Hematopoietic multipotent progenitor cell treated with erythropoietin and hydrocortisone succinate and interleukin-3 and kit ligand, for 6 days (in vitro differentiated cells): ENCODE measurements at places on chromosomes 13 and 19.

- no peak for DNase-seq
Observed at GRCh38 chr13:28492569-28493367, 2.2 kb downstream of the FLT1 start.

GRCh38 chr19:12834976-12835757, 788 bp upstream of the RTBDN start:
- DNase-seq, result peak; percentile 74

GRCh38 chr19:610071-610800, 20.6 kb downstream of the HCN2 start:
- DNase-seq, result peak; percentile 25

DNA sequence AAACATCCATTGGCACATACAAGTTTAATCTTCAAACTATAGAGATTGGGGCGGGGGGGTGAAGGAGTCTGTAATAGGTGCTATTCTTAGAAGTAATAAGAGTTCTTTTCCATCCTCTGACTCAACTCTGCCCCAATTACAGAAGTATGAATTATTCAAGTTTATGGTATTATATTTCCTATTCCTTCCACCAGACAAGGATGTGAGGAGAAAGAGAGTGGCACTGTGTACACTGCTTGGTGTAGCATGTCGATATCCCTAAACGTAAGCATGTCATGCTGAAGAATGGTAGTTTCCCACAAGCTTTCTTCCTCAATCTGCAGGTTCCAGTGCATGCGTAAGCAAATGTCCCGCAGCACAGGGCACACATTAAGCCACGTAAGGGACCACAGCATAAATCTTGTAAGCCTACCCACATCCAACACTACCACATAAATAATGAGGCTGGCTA, 14.1 kb downstream of the BRD4 start:
- DNase-seq, result no peak

DNA sequence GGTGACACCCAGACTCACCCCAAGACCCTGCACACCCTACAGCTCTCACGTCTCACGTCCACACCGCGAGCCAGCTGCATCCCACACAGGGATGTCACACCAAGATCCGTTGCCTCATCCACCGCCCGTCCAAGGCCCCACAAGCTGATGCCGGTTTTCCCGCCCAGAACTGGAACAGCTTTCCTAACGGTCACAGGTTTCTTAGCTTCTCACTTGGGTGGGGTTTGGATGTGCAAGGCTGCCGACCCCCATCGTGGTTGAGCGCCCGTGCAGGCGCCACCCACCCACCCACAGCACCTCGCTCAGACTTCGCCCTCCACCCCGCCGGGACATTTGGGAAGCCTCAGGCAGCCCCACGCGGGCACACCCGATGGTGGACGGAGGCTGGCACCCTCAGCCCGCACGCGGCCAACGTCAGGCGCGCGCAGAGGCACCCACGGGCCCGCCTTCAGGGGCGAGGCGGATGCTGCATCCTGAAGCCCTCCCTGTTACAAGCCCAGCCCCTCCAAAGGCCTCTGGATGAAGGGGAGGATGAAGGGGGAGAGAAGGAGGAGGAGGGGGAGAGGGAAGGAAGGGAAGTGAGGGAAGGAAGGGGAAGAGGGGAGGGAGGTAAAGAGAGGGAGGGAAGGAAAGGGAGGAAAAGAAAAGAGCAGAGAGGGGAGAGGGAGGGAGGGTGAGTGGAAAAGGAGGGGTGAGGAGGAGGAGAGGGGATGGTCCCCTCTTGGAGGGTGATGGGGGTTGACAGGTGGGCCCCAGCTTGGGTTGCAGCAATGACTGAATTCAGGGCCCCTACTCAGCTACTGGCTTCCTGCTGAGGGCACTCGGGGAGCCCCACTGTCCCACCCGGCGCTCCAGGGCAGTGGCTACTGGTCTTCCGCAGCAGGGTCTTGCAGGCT, 12.8 kb downstream of the ONECUT3 start:
- no peak for DNase-seq

DNA sequence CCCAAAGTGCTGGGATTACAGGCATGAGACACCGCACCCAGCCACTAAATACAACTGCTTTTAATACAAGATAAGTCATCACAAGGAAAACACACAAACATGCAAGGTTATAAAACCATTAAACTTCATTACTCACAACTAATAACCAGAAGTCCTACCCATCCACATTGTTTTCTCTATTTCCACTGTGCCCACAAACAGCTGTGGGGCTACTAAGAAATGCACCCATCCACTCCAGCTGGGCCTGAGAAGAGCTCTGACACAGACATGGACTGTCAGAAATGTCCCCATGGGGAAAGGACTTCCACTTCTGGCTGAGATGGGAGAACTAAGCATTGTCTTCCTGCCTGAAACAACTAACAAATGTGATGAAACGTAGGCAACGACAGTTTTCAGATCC, 17.2 kb downstream of the SAFB2 start:
- no peak for DNase-seq

DNA sequence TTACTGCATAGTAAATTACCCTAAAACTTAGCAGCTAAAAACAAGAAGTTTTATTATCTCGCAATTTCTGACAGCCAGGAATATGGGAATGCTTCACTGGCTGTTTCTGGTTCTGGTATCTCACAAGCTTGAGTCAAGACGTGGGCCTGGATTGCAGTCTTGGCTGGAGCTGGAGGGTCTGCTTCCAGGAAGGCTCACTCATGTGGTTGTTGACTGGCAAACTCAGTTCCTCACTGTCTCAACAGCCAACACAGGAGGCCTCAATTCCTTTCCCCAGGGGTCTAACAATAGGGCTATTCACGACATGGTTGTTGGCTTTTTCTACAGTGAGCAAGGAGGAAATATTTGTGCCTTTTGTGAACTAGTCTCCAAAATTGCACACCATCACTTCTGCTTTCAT, 146.3 kb downstream of the GPC5 start:
- no peak for DNase-seq

GRCh38 chr19:46759206-46759605, 13.0 kb upstream of the STRN4 start:
- no peak for DNase-seq

GRCh38 chr19:18013210-18014111, 5.5 kb downstream of the ARRDC2 start:
- DNase-seq, result no peak

DNA sequence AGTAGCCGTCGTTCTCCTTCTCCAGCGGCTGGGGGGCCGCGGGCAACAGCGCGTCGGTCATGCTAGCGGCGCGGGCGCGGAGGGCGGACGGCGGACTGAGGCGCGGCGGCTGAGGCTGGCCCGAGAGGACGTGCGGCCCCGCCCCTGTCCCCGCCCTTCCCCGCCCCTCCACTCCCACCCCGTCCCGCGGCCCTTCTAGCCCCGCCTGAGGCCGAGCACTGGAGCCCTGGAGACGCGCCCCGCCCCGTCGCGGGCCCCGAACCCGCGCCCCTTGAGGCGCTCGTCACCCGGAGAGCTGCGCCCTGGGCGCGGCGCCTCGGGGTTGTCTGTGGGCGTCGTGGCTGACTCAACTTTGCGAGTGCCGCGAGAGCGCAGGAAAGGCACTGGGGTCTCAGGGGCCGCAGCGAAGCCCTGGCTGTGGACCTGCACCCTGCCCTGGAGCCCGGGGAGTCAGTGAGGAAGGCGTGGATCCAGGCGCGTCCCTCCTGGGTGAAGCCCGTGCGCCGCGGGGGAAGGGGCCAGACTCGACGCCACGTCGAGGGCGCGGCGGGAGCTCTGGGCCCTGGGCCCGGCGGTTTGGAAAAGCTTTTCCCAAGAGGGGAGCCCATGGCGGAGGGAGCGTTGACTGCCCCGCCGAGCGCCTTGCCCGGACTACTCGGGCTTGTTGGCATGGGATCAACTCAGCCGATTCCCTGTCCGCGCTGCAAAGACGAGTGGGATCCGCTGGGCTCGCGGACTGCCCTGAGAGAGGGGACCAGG, at the start of gene RHPN2:
RHPN2 (minus strand) TSS at position 97 of the 759 bp plus-strand sequence; CDS start at position 61, 36 bp downstream.
- peak; percentile 82 for DNase-seq

GRCh38 chr19:4516939-4517300, 1.4 kb downstream of the PLIN4 start:
- DNase-seq, result no peak

GRCh38 chr19:28705008-28705407, 507.9 kb downstream of the UQCRFS1 start:
- peak; percentile 2 for DNase-seq

DNA sequence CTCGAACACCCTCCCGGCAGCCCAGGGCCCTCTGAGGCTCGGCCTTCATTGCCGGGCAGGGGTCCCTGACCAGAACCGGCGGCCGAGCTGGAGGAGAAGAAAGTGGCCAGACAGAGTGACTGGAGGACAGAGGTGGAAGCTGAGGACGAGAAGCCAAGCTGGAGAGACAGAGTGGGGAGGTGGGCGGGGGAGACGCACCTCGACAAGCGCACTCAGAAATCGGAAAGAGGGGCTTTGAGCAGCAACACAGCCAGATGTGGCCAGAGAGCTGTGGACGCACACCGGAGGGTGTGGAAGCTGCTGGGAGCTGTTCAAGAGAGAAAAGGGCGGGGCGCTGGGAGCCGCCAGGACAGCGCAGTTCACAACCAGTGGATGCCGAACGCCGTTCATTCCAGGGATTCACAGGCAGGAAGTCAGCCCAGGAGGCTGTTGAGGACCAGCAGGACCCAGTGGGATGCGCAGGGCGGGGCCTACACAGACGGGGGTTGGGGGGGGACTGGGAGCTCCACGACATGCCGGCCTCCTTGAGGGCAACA, 28.2 kb upstream of the C13orf46 start:
- DNase-seq, result no peak

- no peak for DNase-seq
Observed at GRCh38 chr19:8196271-8196927, 12.8 kb upstream of the CERS4 start.

GRCh38 chr19:2529473-2529918, 53.6 kb downstream of the GADD45B start:
- no peak for DNase-seq

DNA sequence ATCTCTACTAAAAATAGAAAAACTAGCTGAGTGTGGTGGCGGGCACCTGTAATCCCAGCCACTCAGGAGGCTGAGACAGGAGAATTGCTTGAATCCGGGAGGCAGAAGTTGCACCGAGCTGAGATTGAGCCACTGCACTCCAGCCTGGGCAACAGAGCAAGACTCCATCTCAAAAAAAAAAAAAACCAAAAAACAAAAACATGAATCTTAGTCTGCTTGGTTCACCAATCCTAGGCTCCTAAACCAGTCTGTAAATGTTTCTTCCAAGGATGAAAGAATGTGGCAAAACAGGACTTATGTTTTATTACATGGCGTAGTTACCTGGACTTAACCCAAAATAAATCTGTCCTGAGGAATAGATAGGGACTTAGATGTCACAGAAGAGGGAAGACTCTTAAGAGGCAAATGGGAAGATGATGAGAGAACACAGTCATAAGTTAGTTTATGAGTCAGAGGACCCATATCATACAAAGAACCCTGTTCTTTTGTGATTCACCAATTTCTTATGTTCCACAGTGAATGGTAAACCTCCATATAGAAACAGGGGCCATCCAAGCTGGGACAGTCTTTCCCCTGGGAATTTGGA, 6.9 kb upstream of the FBXL3 start:
- DNase-seq, result no peak

DNA sequence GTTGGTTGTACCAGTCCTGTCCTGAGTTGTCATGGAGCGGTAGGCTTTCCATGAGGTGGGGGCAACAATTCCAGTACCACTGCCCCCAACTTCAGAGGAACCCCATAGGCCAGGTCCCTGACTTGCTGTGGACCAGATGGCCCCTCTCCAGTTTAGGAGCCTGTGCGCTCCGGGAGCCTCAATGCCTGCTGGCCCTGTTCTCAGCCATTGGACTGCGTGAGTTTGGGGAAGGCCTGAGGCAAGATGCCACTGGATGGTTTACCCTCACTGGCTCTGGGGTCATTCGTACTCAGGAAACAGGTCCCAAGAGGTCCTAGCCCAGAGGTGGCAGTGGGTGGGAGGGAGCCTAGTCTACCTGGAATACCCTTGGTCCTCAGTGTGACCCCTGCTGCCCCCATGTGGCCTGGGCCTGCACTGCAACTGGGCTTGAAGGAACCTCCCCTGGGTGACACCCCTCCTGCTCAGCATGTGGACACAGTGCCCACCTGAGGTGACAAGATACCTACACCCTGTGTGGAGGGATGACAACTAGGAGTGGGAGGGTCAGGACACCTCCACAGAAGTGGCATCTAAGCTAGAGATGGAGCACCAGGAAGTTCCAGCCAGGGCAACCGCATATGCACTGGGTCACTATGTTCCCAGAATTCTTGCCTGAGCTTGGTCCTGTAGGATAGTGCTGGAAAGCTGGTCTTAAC, 6.0 kb upstream of the PRR19 start:
- DNase-seq, result peak; percentile 82

- peak; percentile 57 for DNase-seq
Observed at GRCh38 chr19:13691569-13692435, 72.5 kb upstream of the MRI1 start.

GRCh38 chr13:29801737-29802305, 48.6 kb downstream of the UBL3 start:
- DNase-seq, result peak; percentile 21

GRCh38 chr19:1512671-1513498, at the start of gene ADAMTSL5:
Gene ADAMTSL5, minus strand, starts transcription at chr19:1513019. Its CDS starts 2,076 bp downstream, at chr19:1510943.
- peak; percentile 85 for DNase-seq

- DNase-seq, result no peak
Observed at GRCh38 chr19:45509692-45510015, 2.4 kb downstream of the VASP start.

DNA sequence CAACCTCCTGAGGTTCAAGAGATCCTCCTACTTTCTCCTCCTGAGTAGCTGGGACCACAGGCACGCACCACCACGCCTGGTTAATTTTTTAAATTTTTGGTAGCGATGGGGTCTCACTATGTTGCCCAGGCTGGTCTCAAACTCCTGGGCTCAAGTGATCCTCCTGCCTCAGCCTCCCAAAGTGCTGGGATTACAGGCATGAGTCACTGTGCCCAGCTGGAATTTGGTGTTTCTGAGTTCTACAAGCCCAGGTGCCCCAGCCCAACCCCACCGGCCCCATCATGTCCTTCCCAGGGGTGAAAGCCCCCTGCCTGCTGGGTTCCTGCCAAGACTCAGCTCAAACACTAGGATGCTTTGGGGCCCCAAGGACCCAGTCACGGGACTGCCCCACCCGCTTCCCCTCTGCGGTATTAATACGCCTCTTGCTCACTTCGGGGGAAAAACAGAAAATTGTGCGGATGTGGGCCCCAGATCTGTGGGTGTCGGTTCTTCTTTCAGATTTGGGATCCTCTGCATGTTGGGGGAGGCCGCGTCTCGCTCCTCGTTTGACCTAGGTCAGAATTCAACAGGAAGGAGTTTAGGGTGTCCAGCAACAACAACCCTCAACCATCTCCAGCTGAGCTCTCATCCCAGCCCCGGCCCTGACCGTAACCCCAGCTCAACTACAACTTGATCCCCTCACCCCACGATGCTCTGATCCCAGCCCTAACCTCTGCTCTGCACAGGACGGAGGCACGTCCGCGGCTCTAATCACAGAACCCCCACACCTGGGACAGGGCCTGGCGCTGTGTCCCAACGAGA, 3.7 kb upstream of the FCER2 start:
- DNase-seq, result peak; percentile 66

GRCh38 chr13:105139380-105140285, 1395.8 kb downstream of the EFNB2 start:
- peak; percentile 91 for DNase-seq

GRCh38 chr13:21399741-21400140, 59.4 kb downstream of the ZDHHC20 start:
- DNase-seq, result no peak

GRCh38 chr13:94128430-94128829, 351.1 kb downstream of the DCT start:
- no peak for DNase-seq
